ENCODE measurements at places on chromosomes 3 and 15.

DNA sequence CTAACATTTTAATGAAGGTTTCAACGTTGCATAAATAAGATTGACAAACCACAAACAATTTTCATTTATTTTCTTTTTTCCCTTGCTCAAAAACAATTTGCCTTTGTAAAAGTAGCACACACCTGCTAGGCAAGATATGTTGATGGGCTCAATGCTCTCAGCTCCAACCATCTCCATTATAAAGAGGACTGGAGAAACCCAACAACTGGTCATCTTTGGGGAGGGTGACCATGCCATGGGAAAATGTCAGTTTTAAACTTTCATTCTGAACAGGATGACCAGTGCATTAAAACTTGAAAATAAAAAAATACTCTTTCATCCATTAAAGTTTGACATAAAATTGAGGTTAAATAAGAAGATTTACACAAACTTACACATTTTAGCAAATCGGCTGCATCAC lies 183.7 kb downstream of the CFAP20DC start:
- no peak for DNase-seq

DNA sequence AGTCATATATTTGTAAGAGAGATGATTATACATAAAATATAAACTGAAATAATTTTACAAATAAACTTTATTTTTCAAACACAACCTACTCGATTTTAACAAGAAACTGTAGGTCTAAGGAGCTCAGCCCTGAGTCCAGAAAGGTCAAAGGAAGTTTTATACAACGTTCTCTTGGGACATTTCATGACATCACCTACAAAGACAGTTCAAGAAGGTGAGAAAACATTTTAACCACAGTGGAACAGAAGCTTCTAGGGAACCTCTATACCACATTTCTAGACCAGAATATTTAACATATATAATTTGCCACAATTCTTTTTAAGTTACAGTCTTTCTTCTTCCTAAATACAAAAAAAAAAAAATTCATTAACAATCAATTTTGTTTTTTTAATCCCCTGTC lies 40.1 kb downstream of the CBLB start:
- DNase-seq = no peak

DNA sequence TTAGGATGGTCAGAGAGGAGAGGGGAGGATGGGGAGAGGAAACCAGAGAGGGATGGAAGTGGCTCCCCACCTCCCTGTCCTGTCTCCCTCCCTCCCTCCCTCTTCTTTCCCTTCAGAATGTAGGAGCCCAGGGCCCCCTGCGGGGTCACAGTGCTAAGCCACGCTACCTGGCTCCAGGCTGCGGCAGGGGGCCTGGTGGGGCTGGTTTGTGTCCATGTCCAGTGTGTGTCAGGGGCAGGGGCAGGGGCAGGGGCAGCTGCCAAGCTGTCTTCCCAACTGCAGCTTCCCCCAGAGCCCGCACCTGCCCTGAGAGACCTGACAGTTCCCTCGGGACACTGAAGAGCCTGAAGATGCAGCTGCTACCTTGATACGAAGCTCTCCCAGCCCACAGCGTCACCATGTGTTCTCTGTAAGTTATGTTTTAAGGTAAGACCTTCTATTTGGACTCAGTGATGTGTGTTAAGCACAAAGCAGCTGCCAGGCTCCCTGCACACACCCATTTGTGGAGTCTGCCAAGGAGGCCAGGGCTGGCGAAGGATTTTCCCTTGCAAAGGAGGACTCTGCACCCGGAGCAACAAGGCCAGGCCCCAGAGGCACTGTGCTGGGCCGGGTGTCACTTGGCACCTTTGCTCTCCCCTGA lies 121.8 kb upstream of the SMAD3 start:
- peak; percentile 40 for DNase-seq

- DNase-seq = no peak
These were observed 354.5 kb downstream of the CACNA2D3 start for GRCh38 chr3:54476891-54477290.

- no peak for DNase-seq
These were observed 691.5 kb upstream of the CCDC54 start for GRCh38 chr3:106685745-106686144.
